ENCODE measurements at places on chromosomes 2 and 18.

DNA sequence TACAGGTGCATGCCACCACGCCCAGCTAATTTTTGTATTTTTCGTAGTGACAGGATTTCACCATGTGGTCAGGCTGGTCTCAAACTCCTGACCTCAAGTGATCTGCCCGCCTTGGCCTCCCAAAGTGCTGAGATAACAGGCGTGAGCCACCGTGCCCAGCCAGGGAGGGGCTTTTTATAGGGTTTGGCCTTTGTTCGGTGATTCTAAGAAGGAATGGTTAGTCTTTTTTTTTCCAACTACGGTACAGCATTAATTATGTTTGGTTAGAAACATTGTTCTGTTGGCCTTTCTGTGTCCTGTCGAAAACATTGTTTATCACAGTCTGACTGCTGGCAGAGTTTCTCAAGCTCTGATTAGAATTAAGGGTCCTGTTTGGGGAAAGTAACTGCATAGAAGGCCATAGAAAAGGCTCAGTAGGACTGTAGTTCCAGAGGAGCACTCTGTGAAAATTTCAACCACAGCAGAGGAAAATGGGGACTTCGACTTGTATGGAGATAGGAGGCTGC lies 19.3 kb upstream of the SMCHD1 start:
- no peaks in the 10 kb centered on the region for H3K27me3 ChIP-seq
- peak overlapping the region; percentile 98 for H3K27ac ChIP-seq
- H3K4me3 ChIP-seq: peak overlapping the region; percentile 76
- no peak for DNase-seq

DNA sequence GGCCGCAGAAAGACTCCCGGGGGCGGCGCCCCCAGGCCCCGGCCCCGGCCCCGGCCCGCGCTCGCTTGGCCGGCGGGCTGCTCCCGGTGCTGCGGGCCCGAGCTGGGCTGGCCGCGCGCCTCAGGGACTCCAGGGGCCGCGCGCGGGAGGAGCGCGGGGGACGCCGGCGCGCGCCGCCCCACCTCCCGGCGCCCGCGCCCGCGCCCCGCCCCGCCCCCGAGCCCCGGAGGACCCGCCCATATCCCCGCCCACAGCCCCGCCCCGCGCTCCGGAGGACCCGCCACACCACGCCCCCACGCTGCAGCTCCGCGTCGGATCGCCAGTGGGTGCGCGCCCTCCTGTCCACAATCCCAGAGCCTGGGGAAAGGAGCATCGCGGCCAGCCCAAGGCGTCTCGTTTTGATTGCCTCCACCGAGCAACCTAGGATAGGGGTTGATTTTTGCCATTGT lies at the start of gene PARD6G:
TSS of gene PARD6G (minus strand) at position 122 of the 449 bp plus-strand sequence. CDS start 166 bp downstream, outside the sequence.
- no peaks in the 10 kb centered on the region for H3K4me1 ChIP-seq
- H3K36me3 ChIP-seq: peaks cover 2% of the 10 kb centered on the region
- H3K27ac ChIP-seq: no peak within 1 kb of the TSS
- no peak for DNase-seq
- peaks cover 32% of the 10 kb centered on the region for H3K27me3 ChIP-seq

DNA sequence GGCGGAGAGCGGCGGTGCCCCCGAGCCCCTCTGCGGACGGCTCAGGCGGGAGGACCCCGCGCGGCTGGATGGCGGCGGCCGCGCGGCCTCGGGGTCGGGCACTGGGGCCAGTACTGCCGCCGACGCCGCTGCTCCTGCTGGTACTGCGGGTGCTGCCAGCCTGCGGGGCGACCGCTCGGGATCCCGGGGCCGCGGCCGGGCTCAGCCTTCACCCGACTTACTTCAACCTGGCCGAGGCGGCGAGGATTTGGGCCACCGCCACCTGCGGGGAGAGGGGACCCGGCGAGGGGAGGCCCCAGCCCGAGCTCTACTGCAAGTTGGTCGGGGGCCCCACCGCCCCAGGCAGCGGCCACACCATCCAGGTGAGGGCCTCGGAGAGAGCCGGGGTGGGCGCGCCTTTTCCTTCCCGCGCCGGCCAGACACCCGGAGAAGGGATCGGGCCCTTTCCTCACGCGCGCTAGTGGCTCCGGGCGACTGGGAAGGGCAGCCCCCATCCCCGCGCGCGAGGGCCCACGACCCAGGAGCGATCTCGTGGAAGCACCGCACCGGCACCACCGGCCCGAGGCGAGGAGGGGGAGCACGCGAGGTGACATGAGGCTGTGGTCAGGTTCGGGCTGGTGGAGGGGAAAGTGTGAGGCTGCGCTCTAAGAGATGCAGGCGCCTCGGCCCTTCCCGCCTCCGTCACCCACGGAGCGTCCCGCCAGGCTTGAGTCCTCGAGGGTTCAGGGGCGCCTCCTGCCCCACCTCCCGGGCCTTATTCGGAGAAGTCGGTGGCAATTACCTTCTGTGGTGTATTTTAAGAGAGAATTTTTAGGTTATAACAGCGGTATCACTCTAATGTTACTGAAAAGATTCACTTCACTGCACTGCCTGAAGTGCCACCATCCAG lies 607 bp downstream of the LAMA3 start:
- peaks cover 68% of the 10 kb centered on the region for H3K27me3 ChIP-seq
- no peak for DNase-seq
- H3K4me1 ChIP-seq: peaks cover 4% of the 10 kb centered on the region
- H3K36me3 ChIP-seq: peaks cover 1% of the 10 kb centered on the region
- H3K27ac ChIP-seq: no peak overlapping the region

DNA sequence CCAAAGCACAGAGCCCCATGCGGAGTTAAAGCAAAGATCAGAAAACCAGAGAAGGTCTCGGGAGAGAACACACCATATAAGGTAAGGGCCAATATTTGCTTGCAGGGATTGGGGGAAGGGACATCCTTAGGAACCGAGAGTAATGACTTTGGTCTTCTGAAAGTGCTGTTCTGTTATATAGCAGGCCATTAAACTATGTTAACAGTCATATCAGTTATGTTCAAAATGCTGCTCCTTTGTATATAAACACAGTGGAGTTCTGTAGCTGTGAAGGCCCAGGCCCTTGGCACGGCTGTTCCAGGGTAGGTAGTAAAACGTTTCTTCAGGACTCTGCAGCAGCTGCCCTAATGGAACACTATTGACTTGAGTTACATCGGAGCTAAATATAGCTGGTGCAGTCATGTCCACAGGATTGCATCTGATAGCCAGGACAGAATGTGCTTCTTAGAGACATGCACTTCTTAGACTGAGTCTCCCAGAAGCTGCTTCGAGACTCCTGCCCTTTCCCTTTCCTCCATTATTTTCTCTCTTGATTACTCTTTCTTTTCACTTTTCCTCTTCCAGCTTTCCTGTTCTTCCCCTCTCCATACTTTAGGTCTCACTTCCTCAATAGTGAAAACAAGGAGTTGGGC lies 122.4 kb downstream of the SETBP1 start:
- H3K4me3 ChIP-seq: no peak overlapping the region
- no peaks in the 10 kb centered on the region for H3K27me3 ChIP-seq
- DNase-seq: no peak
- H3K4me1 ChIP-seq: peaks cover 36% of the 10 kb centered on the region
- no peak overlapping the region for H3K27ac ChIP-seq

- peak overlapping the region; percentile 93 for H3K27ac ChIP-seq
- peaks cover 6% of the 10 kb centered on the region for H3K4me1 ChIP-seq
- peak overlapping the region; percentile 87 for H3K4me3 ChIP-seq
- no peak for DNase-seq
Observed at GRCh38 chr2:238240757-238241711, 1.2 kb upstream of the HES6 start.
